ENCODE measurements at places on chromosomes 5 and 9.

DNA sequence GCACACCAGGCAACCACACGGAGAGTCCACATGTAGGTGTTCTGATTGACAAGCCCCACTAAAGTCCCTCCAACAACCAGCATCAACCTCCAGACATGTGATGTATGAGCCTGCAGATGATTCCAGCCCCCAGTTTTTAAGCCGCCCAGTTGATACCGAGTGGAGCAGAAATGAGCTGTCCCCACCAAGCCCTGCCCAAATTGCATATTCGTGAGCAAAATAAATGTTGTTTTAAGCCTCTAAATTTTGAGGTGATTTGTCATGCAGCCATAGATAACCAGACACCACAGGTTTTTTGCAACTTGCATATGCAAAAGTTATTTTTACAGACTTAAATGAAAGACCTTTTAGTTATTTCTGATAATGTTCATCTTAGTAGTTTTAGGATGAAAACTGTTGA, 187.7 kb downstream of the PIK3R1 start:
- DNase-seq = no peak

DNA sequence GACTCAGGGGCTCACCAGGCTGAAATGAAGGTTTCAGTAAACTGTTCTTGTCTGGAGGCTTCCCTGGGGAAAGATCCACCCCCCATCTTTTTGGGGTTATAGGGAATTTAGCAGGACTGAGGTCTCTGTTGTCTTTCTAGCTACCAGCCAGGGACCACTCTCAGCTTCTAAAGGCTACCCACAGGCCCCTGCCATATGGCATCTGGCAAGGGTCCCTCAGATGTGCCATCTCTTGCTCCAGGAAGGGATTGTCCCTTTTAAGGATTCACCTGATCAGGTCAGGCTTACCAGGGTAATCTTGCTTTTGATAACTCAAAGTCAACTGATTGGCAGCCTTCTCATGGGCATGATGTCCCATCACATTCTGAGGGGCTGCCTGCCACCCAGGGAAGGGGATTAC, 65.0 kb downstream of the NSUN2 start:
- DNase-seq = no peak

- no peak for DNase-seq
Observed at GRCh38 chr5:39639618-39640089, 214.9 kb upstream of the DAB2 start.

- DNase-seq = no peak
Observed at GRCh38 chr9:7273575-7273974, 515.8 kb downstream of the KDM4C start.

- no peak for DNase-seq
Observed at GRCh38 chr5:167819406-167819805, 472.0 kb upstream of the WWC1 start.

- no peak for DNase-seq
Observed at GRCh38 chr9:33297432-33297831, 7.1 kb downstream of the NFX1 start.

GRCh38 chr9:91755761-91756509, 194.1 kb downstream of the ROR2 start:
- DNase-seq = no peak

GRCh38 chr9:79477955-79478771, 93.6 kb upstream of the TLE4 start:
- peak; percentile 16 for DNase-seq

- no peak for DNase-seq
Observed at GRCh38 chr5:143052967-143053682, 282.9 kb downstream of the ARHGAP26 start.

- DNase-seq = no peak
Observed at GRCh38 chr5:148827723-148828122, 1.3 kb downstream of the ADRB2 start.

GRCh38 chr5:179595916-179596315, 27.6 kb downstream of the HNRNPH1 start:
- no peak for DNase-seq

GRCh38 chr5:159605585-159605984, 275.3 kb upstream of the IL12B start:
- no peak for DNase-seq

DNA sequence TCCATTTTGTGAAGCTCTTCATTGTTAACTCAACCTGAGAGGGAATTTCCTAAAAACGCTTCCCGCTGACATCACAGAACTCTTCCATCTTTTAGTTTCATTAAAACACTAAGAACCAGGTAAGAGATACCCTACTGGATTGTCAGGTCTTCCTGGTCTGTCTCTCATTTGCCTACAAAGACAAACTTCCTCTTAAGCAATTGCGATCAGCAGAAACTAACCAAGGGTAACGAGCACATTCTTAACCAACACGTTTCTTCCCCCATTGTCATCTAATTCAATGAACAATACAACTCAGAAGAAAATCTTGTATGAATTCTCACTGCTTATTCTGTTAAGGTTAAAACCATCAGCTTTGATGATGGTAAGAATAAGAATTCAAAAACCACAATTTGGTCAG, 6.6 kb downstream of the FBXW11 start:
- no peak for DNase-seq

- no peak for DNase-seq
Observed at GRCh38 chr9:134330590-134330989, 4.3 kb downstream of the RXRA start.

GRCh38 chr9:33011831-33012230, 10.4 kb upstream of the APTX start:
- DNase-seq = no peak

- DNase-seq = no peak
Observed at GRCh38 chr9:98536542-98537173, 172.1 kb downstream of the GABBR2 start.

GRCh38 chr9:131873891-131874440, 134.1 kb upstream of the RAPGEF1 start:
- DNase-seq = no peak

DNA sequence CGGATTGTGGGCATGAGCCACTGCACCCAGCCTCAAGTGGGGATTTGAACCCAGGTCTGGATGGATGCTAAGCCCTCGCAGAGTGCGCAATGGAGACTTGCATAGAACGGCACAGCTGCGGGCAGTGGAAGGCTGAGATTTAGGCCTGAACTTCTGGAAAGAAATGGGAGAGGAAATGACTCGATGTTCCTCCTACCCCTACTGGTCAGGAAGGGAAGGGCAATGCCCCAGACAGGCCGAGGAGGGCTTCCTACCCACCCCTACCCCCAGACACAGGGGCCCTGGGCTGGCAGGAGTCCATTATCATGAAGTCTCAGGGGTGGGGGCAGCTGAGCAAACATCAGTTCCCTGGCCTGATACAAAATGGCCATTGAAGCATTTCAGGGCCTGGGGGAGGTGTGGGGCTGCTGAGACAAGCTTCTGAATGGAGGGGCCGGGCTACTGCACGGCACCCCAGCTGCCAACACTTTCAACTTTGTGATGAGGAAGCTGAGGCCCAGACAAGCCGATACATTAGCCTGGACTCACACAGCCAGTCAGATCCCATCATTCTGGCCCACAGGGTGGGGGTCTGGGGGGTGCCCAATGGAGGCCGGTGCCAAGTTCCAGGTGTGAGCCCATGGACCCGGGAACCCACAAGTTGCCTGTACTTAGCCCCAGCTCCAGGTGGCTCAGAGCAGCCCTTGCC, 13.5 kb upstream of the WDR38 start:
- DNase-seq = no peak

- DNase-seq = no peak
Observed at GRCh38 chr9:16453390-16453789, 417.1 kb downstream of the BNC2 start.

DNA sequence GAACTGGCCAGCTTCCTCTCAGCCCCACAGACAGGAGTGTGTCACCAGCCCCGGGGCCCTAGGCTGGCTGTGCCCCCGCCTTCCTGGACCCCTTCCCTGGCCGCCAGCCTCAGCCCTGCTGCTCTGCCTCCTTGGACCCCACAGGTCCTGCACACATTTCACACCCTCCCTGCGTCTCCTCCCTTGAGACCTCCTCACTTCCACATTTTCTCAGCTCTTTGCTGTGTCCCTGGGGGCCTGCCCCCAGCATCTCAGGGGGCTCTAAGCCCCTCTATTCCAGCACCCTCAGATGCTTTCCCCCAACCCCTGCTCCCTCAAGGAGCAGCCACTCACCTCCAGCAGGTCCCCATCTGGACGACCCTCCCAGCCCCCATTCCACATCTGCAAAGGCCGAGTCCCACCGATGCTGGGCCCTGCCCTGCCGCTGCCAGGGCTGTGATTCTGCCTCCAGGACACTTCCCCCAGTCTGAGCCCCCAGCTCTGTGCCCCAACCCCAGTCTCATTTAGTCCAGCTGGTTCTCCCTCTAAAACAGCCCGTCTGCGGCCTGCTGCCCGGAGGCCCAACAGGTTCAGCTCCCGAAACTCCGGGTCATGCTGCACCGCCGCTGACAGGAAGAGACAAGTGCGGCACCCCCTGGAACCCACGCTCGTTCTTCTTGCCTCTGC, 4.2 kb downstream of the SLC34A3 start:
- no peak for DNase-seq

- DNase-seq = no peak
Observed at GRCh38 chr9:33480106-33480505, 6.4 kb upstream of the NOL6 start.

GRCh38 chr9:73609381-73609780, 457.7 kb downstream of the ANXA1 start:
- no peak for DNase-seq

- no peak for DNase-seq
Observed at GRCh38 chr5:123125962-123126732, 37.1 kb downstream of the PRDM6 start.

- DNase-seq = no peak
Observed at GRCh38 chr9:34176089-34176488, 2.8 kb upstream of the UBAP1 start.

- DNase-seq = peak; percentile 23
Observed at GRCh38 chr5:136028782-136029742, at the start of gene TGFBI. TSS of gene TGFBI (plus strand) at chr5:136028988. CDS start at chr5:136029056, 68 bp downstream.

DNA sequence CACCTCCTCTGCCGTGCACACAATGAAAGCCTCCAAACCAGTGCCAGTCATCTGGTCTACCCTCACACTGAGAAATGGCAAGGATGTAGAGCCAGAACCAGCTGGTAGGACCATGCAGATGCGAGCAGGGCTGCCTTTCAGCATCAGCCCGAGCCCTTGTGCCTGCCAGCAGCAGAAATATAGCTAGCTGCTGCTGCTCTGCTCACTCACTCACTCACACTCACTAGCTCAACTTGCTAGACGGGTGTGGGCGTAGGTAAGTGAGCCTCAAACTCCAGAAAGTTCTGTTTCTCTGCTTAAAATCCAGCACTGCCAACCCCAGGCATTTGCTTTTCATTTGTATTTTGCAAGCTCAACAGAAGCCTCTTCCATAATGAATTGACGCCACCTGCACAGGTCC, 114.0 kb downstream of the DRD1 start:
- DNase-seq = no peak

GRCh38 chr5:65535529-65535987, 27.4 kb downstream of the CENPK start:
- no peak for DNase-seq

DNA sequence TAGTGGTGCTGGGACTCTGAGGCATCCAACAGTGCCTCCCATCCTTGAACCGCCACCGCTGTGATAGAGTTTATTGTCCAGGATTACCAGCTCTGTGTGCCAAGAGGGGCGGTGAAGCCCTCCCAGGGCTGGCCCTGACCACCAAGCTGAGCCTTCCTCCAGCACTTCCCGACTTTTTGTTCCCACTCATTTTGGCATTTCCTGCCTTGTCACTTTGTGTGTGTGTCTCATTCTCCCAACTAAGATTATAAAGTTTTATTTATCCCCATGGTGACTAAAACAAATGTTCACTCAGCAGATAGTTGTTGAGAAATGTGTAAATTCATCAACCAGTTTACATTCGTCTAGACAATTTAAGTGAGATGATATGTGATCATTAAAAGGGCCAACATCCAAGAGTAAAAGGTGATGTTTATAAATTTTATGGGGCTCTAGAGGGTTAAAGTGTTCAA, 2.5 kb downstream of the F2R start:
- no peak for DNase-seq

DNA sequence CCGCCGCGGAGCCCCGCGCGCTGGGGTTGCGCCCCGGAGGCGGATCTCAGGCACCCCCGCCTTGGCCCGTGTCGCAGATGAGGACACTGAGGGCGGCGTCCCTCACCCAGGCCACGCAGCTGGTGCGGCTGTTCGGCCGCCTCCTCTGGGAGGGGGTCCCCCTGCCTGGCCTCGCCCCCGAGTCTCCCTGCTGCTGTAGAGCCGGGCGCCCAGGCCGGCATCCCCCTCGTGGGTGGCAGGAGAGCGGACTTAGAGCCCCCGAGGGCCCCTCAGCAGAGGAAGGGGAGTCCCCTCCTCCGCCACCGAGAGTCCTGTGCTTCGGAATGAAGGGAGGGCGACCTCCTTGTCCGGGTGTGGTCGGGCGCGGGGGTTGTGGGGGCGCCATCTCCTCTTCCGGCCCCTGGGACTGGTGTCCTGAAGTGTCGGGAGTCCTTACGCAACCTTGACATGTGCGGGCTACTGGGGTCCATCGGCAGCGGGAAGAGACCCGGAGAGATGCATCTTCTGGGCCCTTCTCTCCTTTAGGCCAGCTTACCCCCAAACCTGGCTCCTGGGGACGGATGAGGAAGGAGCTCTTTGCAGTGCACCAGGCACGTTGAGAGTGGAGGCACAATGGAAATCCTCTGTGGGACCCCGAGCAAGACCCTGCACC, 11.7 kb upstream of the EXOSC2 start:
- DNase-seq = peak; percentile 40

DNA sequence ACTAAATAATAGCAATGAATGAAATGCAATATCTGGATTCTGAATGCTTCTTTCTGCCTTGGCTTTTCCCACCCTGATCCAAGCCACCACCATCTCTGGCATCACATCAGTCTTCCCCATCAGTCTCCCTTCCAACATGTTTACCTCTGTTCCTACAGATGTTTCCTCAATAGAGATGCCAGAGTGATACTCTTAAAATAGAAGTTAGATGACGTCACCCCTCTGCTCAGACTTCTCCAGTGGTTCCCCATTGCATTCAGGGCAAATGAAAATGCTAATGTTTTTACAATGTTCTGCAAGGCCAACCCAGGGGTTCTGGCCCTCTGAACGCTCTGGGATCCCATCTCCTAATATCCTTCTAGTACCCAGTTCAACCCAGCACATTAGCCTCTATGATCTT, 305.8 kb downstream of the TRIM32 start:
- no peak for DNase-seq
